ENCODE measurements at places on chromosomes 6 and 20.
A peak's percentile ranks its signal among the peaks of the same experiment; 100 is the strongest.

- peaks cover 8% of the 10 kb centered on the region for H3K4me1 ChIP-seq
- H3K36me3 ChIP-seq: no peaks in the 10 kb centered on the region
- no peak overlapping the region for H3K4me3 ChIP-seq
- H3K27me3 ChIP-seq: no peaks in the 10 kb centered on the region
Observed at GRCh38 chr6:30875244-30876038, 8.9 kb upstream of the DDR1 start.

DNA sequence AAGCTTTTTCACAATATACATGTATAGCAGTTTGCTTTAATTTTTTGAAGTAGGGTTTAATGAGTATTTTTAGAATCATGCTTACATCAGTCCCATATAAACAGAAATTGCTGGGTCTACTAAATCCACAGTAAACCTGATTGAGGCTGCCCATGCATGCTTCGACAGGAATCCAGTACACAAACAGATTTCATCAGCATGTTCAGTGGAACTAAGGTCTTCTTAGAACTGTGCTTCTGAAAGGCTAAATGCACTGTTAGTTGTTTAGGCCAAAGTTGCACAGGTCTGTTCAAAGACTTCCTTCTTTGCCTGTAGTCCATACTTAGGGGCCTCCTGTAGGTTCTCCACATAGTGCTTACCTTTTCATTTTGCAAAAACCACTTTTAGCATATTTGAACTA lies 42.5 kb upstream of the THBS2 start:
- no peaks in the 10 kb centered on the region for H3K27me3 ChIP-seq
- H3K27ac ChIP-seq: no peak overlapping the region
- H3K36me3 ChIP-seq: no peaks in the 10 kb centered on the region
- H3K4me1 ChIP-seq: no peaks in the 10 kb centered on the region
- DNase-seq: no peak

DNA sequence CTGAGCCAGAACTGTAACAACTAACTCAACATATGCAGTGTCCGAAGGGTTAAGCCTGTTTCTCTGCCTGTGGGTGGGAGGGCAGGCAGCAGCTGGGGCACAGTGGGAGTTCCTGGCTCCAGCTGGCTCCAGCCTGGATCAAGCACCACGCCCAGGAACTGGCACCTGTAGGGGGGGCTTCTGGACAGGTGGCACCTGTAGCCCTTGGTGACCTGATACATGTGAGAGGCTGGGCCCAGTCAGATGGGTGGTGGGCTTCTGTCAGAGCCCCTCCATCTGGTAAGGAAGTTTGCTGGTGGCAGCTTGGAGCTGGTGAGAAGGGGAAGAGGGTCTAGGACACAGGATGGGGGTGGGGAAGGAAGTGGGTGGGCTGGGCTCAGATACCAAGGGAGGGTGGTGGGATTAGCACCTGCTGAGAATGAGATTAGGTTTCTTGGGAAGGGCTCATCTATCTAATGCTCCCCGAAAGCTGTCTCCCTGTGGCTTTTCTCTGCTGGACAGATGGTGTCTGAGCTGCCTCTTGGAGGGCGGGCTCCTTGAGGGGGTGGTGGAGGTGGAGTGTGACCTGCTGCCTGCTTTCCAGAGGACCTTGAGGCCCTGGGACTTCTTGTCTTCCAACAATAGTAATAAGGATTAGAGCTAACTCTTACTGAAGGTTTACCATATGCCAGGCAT lies 28.5 kb downstream of the BCL2L1 start:
- peaks cover 12% of the 10 kb centered on the region for H3K36me3 ChIP-seq
- peak overlapping the region; percentile 1 for H3K27ac ChIP-seq
- peaks cover 16% of the 10 kb centered on the region for H3K4me1 ChIP-seq
- no peaks in the 10 kb centered on the region for H3K27me3 ChIP-seq

- H3K27me3 ChIP-seq: no peaks in the 10 kb centered on the region
- no peak for DNase-seq
- no peak overlapping the region for H3K27ac ChIP-seq
- H3K36me3 ChIP-seq: peaks cover 20% of the 10 kb centered on the region
Observed at GRCh38 chr6:41077536-41077935, 4.8 kb downstream of the NFYA start.

DNA sequence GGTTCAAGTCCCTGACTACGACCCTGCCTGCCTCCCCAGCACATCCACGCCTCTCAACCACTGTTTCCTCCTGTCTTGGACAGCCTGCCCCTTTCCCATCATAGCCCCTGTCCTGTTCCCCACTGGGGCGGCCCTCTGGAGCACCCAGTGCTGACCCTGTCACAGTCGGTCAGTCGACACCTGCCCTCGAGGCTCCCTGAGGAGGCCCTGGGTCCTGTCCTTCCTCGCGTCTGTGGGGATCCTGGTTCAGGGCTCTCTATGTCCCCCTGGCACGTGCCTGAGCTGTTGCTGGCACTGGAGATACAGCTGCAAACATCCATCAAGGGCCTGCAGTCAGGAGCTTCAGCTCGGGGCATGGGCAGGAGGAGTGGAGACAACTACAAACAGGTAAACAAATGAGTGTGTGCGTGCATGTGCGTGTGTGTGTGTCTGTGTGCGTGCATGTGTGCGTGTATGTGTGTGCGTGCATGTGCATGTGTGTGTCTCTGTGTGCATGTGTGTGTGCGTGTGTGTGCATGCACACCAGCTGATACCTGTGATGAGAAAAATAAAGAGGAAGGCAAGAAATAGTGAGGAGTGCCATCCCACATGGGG lies 132.8 kb downstream of the PHACTR3 start:
- H3K36me3 ChIP-seq: no peaks in the 10 kb centered on the region
- H3K4me3 ChIP-seq: no peak overlapping the region
- no peaks in the 10 kb centered on the region for H3K4me1 ChIP-seq
- no peaks in the 10 kb centered on the region for H3K27me3 ChIP-seq

DNA sequence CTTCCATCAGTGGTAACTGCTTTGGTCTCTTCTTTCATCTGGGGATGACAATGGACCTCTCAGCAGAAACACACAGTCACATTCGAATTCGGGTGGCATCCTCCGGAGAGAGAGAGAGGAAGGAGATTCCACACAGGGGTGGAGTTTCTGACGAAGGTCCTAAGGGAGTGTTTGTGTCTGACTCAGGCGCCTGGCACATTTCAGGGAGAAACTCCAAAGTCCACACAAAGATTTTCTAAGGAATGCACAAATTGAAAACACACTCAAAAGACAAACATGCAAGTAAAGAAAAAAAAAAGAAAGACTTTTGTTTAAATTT lies 6.1 kb downstream of the EDN1 start:
- H3K4me1 ChIP-seq: no peaks in the 10 kb centered on the region
- no peaks in the 10 kb centered on the region for H3K36me3 ChIP-seq
- no peak for DNase-seq

- no peaks in the 10 kb centered on the region for H3K4me1 ChIP-seq
- H3K36me3 ChIP-seq: no peaks in the 10 kb centered on the region
- no peaks in the 10 kb centered on the region for H3K27me3 ChIP-seq
- DNase-seq: no peak
- H3K4me3 ChIP-seq: no peak overlapping the region
- no peak overlapping the region for H3K27ac ChIP-seq
Observed at GRCh38 chr20:60249436-60249835, 291.2 kb downstream of the CDH26 start.

DNA sequence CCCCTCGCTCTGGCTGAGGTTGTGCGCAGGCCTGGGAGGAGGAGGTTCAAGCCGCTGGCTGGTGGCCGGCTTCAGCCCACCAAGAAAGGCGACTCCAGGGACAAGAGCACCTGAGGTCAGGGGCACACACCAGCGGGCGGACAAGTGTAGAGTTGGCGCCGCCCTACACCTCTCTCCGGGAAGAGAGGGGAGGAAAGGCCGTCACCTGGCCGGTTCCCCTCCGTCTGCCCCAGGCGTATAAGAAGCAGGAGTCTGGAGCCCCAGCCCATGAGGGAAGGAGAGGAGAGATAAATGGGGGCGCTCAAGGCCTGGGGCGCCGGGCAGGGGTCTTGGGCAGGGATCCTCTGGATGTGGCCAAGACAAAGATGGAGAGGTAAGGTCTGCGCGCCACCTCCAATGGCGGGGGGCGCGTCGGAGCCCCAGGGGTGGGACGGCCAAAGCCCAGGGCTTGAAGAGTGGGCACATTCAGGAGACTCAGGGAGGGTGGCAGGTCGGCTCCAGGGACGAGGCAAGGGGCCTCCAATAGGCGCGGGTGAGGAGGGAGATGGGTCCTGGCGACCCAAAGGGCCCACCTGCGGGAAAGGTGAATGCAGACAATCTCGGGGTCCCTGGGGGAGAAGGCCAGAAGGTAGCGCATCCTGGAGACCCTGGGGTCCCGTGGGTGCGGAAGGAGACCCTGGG lies 826 bp downstream of the RIMS4 start:
- no peaks in the 10 kb centered on the region for H3K27me3 ChIP-seq
- H3K4me3 ChIP-seq: no peak overlapping the region
- H3K36me3 ChIP-seq: no peaks in the 10 kb centered on the region
- no peaks in the 10 kb centered on the region for H3K4me1 ChIP-seq
- DNase-seq: no peak

GRCh38 chr6:92369309-92369708 lies 1050.0 kb downstream of the EPHA7 start:
- H3K4me1 ChIP-seq: no peaks in the 10 kb centered on the region
- H3K36me3 ChIP-seq: no peaks in the 10 kb centered on the region
- no peaks in the 10 kb centered on the region for H3K27me3 ChIP-seq

GRCh38 chr20:47349365-47350180 lies 6.9 kb downstream of the ZMYND8 start:
- H3K36me3 ChIP-seq: peaks cover 6% of the 10 kb centered on the region
- DNase-seq: no peak
- peaks cover 80% of the 10 kb centered on the region for H3K4me1 ChIP-seq
- no peak overlapping the region for H3K27ac ChIP-seq
- no peak overlapping the region for H3K4me3 ChIP-seq

Data from naive thymus-derived CD4-positive, alpha-beta T cell (primary cell).